KBM-7 (cell line): ENCODE measurements at places on chromosomes 2 and 18.

- DNase-seq: no peak
Observed at GRCh38 chr2:141957827-141958450, 172.9 kb downstream of the LRP1B start.

DNA sequence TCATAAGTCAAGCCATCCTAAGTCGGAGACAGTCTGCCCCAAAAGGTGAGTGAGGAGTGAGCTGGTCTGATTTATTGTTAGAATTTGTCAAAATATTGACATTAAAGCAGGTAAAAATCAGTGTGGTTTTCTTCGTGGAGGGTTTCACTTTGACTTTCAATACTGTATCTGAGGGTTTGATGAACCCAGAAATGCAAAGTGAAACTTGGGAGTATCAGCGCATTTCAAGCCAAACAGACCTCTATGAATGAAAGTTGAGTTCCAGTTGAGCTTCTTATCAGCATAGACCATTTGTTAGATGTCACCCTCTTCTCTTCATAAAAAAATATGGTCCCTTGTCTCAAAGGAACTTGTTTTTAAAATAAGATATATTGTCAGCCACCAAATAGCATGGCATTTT is 21.7 kb upstream of the CXCR4 start:
- no peak for DNase-seq

DNA sequence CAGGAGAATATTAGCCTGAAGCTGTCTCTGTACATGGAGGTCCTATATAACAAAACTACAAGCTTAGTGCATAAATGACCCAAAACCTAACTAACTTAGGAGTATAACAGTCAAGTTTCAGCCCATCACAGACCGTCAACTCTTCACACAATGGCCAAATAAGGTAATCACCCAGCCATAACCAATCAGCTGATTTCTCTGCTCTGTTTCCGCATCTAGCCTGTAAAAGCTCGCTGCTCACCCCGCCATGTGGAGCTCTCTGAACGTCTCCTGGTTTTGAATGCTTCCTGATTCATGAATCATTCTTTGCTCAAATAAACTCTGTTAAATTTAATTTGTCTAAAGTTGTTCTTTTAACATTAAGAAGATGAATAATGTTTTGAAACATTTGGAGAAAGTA is 593.6 kb downstream of the TMX3 start:
- DNase-seq: no peak

GRCh38 chr2:159091381-159091780 is 122.9 kb downstream of the TANC1 start:
- DNase-seq: no peak

DNA sequence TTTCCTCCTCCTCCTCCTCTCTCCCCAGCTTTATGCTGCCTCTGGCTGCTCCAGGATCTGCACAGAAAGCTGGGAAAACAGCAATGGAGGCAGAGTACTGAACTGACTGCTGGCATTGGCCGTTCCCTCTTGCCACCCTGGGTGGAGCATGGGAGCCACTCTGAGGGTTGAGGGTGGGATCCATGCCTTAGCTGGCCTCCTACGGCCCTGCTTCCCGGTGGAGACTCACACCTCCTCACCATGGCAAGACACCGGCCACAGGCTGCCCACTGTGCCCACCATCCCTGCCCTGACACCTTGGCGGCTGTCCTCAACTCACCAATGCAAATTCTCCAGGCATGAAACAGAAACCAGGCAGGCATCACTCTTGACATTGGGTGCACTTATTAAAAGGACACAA is 832.3 kb upstream of the ID2 start:
- no peak for DNase-seq

DNA sequence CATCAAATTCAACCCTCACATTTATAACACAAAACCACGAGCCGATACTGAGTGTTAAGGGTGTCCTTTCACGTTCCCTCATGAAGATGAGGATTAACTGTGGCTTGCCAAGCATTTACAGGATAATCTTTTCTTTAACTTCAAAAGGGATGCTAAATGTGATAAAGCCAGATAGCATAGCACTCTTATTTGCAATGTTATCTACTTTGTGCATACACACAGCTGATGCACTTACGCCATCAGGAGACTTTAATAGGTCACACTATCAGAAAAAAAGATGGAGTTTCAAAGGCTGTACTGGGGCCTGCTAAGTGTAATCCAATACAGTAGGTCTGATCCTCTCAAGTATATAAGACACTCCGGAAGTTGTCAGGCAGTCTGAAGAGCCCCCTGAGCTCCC is 572.7 kb downstream of the PIK3C3 start:
- DNase-seq: no peak

GRCh38 chr2:182090486-182090885 is 104.8 kb downstream of the PPP1R1C start:
- no peak for DNase-seq

DNA sequence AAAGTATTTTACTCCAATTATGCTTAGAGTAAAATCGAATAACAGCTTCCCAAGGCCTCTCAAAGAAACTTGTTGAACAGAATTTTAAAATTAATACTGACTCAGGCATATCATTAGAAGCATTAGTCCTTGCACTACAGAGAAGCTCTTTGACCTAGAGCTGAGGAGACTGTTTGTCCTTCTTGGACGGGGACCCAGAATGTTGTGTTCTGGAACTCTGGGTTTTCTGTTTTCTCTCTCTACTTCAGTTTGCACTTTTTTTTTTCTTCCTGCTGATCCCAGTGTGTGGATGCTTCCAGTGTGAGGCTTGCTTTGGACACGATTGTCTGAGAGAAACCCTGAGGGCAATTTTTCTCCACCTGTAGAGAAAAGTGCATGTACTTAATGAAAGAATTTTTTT is 847.6 kb downstream of the SOCS6 start:
- DNase-seq: no peak

DNA sequence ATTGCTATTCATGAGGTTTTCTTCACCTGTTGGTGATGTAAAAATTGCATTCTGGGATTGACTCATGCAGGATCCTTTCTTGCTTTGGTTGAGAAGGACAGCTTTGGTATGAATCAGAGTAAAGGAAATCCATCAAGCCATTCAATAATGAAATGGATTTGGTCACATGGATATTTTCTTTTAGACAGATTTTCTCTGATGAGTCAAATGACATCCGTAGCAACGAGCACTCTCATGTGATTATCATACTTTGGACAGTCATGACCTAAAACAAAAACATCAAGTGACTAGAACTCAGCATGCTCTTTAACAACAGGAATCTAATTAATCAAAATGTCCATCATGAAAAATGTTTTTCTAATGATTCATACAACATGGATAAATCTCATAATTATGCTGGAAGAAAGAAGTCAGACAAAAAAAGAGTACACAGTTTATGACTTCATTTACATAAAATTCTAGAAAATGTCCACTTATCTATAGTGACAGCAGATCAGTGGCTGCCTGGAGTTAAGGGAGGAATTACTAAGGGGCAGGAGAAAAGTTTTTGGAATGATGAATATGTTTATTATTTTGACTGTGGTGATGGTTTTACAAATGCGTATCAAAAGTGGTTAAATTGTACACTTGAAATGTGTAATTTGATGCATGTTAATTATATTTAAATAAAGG is 30.7 kb downstream of the TRAK2 start:
- DNase-seq: no peak

GRCh38 chr2:58448065-58448507 is 207.0 kb upstream of the FANCL start:
- peak; percentile 83 for DNase-seq

DNA sequence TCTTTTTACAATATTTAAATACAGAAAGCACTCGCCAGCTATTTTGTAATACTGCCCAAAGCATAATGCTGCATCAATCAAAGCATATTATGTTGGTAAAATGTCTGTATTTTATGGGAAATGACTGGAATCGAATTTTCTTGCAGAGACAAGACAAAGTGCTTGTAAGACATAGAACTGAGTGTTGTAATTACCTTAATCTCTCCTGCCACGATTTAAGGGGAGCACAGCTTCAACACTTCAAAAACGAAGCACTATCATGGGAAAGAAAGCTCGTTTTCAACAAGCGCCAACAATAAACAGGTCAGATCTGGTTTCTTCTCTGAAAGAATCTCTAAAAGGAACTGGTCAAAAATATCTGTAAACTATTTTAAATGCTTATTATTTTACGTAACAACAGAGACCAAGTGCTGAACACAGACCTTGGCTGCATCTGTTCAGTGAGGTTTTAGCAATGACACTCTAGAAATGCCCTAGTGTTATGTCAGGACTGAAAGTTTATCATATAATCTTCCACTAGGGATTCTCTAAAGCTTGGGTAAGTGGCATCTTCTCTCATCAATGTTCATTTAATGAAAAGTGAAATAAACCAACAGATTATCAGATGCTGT is 19.0 kb downstream of the RND3 start:
- no peak for DNase-seq

DNA sequence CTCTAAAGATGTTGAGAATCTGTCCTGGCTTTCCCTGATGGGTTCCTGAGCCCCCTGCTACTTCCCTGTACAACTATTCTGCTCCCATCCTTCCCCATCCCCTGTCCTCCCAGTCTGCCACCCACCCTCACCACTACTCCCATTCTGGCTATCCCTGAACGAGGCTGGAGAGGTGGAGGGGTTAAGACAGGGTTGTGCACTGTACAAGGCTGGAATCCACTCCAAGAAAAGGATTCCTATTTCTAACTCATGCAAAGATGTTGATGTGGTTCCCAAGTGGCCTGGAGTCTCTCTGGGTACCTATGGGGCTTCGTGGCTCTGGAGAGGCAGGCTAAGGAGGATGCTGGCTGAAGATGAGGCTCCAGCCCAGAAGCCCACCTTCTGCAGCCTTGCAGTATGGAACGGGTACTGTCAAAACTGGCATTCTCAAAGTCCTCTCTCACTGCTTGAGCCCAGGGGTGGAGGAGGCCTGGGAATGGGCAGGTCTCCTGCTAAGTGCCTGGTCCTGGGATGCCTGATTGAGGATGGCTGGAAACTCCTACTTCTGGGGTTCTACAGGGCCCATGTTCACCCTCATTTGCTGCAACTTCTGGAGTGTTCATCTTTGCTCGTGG is 1.3 kb upstream of the FEV start:
- no peak for DNase-seq

- no peak for DNase-seq
Observed at GRCh38 chr2:170054997-170055396, 123.0 kb upstream of the MYO3B start.

- peak; percentile 8 for DNase-seq
Observed at GRCh38 chr2:189347540-189347939, 93.7 kb upstream of the WDR75 start.

DNA sequence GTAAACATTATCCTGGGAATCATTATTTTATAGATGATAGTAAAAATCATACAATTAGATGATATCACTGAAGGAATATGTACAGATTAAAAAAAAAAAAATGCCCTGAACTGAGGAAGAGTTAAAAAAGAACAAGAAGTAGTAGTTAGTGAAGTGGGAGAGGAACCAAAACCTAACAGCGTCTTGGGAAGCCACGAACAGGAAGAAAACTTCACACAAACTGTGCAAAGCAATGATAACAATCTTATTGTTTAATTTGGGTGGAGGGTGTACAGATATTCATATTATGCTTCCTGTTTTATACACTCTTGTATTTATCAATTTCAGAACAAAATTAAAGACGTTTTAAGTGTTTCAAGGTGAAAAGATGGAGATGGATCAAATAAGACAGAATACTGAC is 3.5 kb downstream of the HEATR5B start:
- peak; percentile 39 for DNase-seq

- no peak for DNase-seq
Observed at GRCh38 chr2:218155953-218156479, 10.7 kb downstream of the CXCR1 start.

DNA sequence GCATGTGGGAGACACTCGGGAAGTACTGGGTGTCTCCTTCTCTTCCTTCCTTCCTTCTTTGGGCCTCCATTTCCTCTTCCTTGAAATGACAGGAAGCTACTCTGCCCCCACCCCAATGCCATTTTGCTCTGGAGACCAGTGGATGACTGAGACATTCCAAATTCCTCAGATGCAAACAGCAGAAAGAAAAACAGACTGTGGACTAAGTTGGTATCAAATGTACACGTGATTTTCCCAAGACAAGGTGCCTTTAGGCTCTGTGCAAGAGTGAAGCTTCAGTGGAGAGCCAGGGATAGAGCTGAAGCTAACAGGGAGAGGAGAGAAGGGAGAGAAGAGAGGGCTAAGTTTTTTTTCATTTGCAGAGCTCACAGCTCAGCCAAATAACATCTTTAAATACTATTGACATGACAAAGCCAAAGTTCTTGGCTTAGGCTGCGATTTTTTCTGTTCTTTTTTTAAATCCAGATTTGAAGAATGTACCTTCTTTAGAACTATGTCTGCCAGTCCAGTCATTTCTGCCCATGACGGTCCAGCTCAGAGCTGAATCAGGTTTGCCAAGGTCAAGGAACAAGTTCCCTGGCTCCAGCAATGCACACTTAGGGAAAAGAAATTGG is 84.5 kb upstream of the LCLAT1 start:
- DNase-seq: no peak

DNA sequence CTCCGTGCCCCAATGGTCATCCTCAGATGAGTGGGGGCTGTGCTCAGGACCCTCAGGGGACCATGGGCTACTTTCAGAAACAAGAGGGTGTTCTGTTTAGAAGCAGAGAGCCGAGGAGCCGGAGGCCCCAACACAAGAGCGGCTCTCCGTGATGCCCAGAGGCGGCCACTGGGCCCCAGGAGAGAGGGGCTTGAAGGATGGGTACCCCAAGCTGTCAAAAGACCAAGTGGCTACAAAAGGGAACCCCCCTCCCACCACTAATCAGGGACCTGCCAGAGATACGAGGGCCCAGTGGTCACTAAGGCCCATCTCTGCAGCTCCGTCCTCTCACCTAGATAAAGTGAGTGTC is 93.6 kb downstream of the HDAC4 start:
- DNase-seq: no peak

- no peak for DNase-seq
Observed at GRCh38 chr18:62786689-62787088, 71.3 kb downstream of the PHLPP1 start.

GRCh38 chr2:147083664-147084063 is 761.2 kb upstream of the ACVR2A start:
- DNase-seq: no peak

DNA sequence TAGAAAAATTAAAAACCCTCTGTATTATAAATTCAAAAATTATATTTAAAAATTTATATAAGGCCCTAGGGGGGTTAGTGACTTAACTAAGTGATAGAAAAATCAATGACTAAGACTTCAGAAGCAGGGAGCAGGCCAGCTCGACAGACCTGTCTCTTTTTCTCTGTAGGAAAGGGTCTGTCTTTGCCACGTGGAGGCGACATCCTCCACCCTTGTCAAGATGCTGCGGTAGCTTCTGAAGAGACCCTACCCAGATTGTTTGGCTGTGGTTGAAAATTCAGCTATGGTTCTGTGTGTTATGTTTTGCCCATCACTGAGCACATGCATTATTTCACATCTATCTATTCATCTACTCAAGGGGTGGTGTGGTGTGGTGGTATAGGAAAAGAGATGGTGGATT is 8.2 kb upstream of the SLC4A3 start:
- no peak for DNase-seq

DNA sequence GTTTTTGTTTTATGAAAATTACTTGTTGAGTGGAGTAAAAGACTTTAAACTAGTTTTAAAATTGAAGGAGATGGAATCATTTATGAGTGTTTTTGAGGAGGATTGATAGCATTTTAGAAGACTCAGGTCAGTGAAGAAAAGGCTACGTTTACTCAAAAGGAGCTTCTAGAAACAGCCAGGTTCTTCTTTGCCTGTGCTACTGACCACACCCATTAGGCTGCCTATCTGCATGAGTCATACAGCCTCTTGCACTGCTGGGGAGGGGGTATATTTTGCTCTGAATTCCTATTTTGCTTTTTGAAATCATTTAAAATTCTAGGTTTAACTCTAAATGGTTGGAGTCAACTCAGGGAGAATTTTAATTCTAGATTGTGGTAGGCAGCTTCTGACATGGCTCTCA is 22.3 kb downstream of the EFEMP1 start:
- no peak for DNase-seq
